ENCODE measurements at places on chromosomes 16 and 17. TPM values are rescaled to one million over a fixed set of nuclear protein-coding genes. Genes with fewer than 3 reads are reported as not detected.

The SOST gene
- not detected for polyA plus RNA-seq

The CMTM2 gene
- not detected for polyA plus RNA-seq

The AXIN2 gene
- 1.8 TPM for polyA plus RNA-seq

The PIGS gene
- 68.4 TPM for polyA plus RNA-seq

DNA sequence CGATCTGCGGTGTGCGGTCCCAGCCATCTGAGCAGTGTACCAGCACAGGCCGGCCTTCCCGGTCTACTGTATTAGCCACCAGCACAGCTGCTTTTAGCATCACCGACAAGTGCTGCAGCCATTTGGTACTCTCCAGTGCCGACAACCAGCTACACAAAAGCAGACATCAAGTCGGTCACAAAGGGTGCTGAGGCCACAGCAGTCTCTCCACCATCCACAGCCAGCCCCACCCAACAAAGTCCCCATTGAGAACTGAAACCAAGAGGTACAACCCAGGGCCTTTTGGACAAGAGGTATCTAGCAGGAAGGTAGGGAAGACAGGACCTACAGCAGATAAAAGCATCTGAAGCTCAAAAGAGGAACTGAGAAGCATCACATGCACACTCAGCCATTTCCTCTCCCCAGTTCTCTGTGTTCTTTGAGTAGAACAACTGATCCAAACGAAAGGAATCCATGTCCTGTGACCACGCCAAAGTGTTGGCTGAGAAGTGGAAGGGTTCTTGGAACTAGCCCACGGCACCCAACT, 9.5 kb downstream of the MTMR4 start:
- no peak for DNase-seq

- DNase-seq: peak; percentile 95
Measured at GRCh38 chr16:55494994-55495421, 13.9 kb upstream of the LPCAT2 start.

DNA sequence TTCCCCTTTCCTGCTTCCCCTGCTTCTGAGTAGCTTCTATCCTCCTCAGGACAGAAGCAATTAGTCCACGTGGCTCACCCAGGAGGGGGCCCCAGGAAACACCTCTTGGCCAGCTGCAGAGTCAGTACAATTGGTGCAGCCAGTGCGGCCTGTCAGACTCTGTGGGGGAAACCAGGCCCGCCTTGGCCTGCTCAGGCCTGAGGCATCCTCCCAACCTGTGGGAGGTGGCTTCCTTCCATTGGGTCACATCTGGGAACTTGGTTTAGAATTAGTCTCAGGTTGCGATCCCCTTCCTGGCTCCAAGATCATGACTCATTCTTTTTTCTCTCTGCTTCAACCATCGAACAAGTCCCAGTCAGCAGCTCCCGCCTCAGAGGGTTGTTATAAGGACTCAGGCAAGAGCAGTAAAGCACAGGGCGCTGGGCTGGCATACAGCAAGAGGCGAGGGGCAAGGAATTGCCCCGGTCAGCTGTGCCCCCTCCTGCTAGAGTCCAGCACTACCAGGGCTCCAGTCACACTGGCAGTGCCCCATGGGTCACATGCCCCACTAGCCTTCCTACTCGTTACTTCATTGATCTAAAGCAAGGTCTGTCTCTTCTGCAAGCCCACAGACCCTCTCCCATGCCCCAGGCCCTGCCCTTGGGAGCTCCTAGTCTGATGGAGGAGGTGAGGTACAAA, 8.1 kb upstream of the EPX start:
- peak; percentile 86 for DNase-seq

DNA sequence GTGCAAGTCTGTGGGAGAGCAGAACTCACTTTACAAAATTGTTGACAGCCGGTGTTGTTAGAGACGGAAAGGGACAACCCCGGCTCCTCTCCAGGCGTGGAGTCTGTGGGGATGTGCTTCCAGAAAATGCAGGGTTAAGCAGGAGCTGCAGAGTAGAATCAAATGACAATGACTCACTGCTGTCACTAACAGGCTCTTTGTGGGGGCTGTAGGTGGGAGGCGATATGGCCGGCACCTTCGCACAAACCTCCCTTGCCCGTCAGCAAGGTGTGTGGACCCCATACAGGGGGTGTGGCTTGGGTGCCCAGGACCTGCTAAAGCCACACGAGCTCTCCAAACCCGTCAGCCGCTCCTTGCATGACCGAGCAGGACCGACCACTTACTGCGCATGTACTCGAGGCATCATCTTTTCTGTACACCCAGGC, 5.8 kb downstream of the PDK2 start:
- DNase-seq: no peak

GRCh38 chr16:16158082-16158658, 65.1 kb downstream of the ABCC6 start:
- no peak for DNase-seq

DNA sequence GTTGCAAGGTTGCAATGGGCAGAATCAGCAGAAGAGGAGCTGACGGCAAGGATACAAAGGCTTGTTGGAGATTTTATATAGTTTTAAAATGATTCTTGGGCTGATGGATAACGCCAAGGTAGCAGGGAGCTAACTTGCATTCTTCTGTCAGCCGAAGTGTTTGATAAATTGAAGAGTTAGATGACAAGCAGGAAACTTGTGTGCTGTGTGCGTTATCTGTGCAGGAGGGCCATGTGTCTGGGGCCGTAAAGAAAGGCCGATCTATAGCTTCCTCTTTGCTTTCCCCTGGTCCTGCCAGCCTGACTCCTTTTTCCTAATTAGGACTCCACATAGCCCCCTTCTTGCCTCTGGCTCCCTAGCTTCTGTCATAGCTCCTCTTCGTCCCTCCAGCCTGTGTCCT, 6.7 kb upstream of the WWOX start:
- DNase-seq: no peak

DNA sequence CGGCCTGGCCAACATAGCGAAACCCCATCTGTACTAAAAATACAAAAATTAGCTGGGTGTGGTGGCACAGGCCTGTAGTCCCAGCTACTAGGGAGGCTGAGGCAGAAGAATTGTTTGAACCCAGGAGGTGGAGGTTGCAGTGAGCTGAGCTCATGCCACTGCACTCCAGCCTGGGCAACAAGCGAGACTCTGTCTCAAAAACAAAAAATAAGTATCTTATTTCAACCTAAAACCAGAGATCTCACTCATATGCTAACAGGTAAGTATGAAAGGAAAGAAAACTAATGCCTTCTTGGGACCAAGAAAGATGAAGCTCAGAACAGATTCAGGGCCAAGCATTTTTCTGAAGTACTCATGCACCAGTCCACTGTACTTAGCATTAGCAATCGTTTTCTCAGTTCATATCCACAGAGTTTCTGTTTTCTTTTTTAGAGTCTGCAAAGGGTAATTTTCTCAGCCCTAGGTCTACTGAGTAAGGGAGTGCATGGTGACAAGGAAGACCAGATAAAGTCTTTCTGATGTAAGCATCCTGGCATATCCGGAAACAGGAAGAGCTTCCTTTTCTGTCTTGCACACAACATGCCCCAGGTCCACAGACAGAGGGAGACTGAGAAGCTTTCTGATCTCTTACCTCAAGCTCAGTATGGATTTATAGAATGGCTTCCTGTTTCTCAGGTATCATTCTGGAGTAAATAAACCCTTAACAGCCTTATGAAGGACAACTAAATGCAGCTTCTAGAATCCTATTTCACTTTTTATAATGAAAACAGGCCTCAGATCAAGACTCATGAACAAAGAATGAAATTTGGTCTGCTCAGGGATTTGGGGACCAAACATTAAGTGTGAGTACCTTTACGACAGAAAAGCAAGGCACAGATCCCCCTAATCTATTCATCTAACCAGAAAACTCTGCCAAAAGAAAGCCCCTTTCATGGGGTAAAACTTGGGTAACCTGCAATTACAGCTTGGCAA, 38.7 kb upstream of the FOXJ1 start:
- peak; percentile 12 for DNase-seq

DNA sequence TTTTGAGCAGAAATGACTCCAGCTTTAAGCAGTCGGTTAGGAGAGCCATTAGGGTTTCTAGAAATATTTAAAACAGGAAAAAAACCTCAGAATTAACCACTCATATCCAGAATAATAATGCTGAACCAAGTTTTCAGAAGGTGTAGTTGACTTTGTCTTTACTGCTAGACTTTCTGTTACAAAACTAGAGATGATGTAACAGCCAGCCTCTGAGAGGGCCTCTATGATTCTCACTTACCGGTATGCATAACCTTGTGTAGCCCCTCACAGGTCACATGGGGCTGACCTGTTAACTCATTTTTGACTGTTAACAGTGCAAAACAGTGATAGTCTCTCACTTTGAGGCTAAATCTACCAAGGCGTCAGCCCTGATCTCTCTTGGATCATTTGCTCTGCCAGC, 74.3 kb downstream of the TEX14 start:
- no peak for DNase-seq

- no peak for DNase-seq
Measured at GRCh38 chr17:2872282-2872681, 76.0 kb downstream of the RAP1GAP2 start.

Measured in fibroblast of lung (primary cell).